HFFc6 (cell line): ENCODE measurements at places on chromosomes 2 and 18. TPM values are rescaled to one million over a fixed set of nuclear protein-coding genes. Genes with fewer than 3 reads are reported as not detected.

DNA sequence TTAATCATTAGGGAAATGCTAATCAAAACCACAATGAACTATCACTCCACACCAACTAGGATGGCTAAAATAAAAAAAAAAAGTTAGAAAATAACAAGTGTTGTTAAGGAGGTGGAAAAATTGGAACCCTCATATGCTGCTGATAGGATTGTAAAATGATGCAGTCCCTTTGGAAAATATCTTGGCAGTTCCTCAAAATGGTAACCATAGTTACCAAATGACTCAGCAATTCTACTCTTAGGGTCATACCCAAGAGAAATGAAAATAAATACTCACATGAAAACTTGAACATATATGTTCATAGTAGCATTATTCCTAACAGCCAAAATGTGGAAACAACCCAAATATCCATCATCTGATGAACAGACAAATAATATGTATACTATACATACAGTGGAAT is 15.7 kb upstream of the ACVR2A start:
- peaks cover 1% of the 10 kb centered on the region; the same call in 1 of the 2 replicates for H3K27me3 ChIP-seq
- H3K36me3 ChIP-seq, result no peaks in the 10 kb centered on the region
- peak overlapping the region; percentile 51 for H3K27ac ChIP-seq
- H3K4me1 ChIP-seq, result peaks cover 7% of the 10 kb centered on the region
- DNase-seq, result peak; percentile 65
- H3K4me3 ChIP-seq, result no peak overlapping the region

- no peak for DNase-seq
- H3K4me3 ChIP-seq, result no peak overlapping the region
- H3K27ac ChIP-seq, result no peak overlapping the region
- H3K27me3 ChIP-seq, result no peaks in the 10 kb centered on the region; the same call in 1 of the 2 replicates
- no peaks in the 10 kb centered on the region for H3K36me3 ChIP-seq
These were observed 86.7 kb downstream of the NYAP2 start for GRCh38 chr2:225486236-225486635.

GRCh38 chr2:151640087-151640486 is 94.2 kb downstream of the NEB start:
- peaks cover 10% of the 10 kb centered on the region; the same call in 1 of the 2 replicates for H3K4me1 ChIP-seq
- DNase-seq, result no peak
- H3K36me3 ChIP-seq, result no peaks in the 10 kb centered on the region

- peaks cover 12% of the 10 kb centered on the region for H3K36me3 ChIP-seq
- peaks cover 4% of the 10 kb centered on the region for H3K27me3 ChIP-seq
- peak overlapping the region; percentile 50 for H3K27ac ChIP-seq
- DNase-seq, result peak; percentile 30
- H3K4me3 ChIP-seq, result 0 out of 2 replicates have a peak overlapping the region, but pooled peaks have one; percentile 3
These were observed 72.4 kb upstream of the NPAS2 start for GRCh38 chr2:100747551-100747950.

The IL36G gene
- not detected in 2 replicates for total RNA-seq

DNA sequence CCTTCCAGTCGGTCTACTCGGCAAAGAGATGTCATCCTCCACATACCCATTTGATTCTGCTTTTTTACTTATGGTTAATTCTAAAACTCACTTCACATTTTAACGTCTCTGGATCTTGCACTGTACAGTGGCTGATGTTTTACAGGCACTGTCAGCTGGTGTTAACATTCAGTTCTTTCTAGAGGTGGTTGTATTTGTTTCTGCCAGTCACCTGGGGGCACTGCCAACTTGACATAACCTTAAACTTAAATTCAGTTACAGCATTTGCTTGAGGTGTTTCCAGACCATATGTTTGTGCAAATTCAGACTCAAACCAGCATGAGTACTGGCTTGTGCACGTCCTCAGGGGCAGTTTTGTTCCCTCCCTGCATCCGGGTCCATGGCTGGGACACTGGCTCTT is 5.3 kb upstream of the TMEM185B start:
- H3K4me3 ChIP-seq, result no peak overlapping the region
- no peak overlapping the region for H3K27ac ChIP-seq
- H3K36me3 ChIP-seq, result no peaks in the 10 kb centered on the region
- no peak for DNase-seq
- H3K27me3 ChIP-seq, result peaks cover 8% of the 10 kb centered on the region
- H3K4me1 ChIP-seq, result peaks cover 8% of the 10 kb centered on the region

GRCh38 chr2:107525406-107525805 is 301.3 kb upstream of the RGPD4 start:
- no peak overlapping the region for H3K27ac ChIP-seq
- no peaks in the 10 kb centered on the region for H3K36me3 ChIP-seq
- DNase-seq, result no peak
- H3K4me1 ChIP-seq, result no peaks in the 10 kb centered on the region
- H3K27me3 ChIP-seq, result no peaks in the 10 kb centered on the region; the same call in 1 of the 2 replicates
- no peak overlapping the region for H3K4me3 ChIP-seq

- H3K4me1 ChIP-seq, result peaks cover 6% of the 10 kb centered on the region
- H3K4me3 ChIP-seq, result no peak overlapping the region
- H3K27me3 ChIP-seq, result peaks cover 8% of the 10 kb centered on the region
- H3K36me3 ChIP-seq, result no peaks in the 10 kb centered on the region
- DNase-seq, result peak; percentile 30
These were observed 13.6 kb upstream of the THADA start for GRCh38 chr2:43609290-43609918.
